ENCODE measurements at places on chromosomes 7 and 10. TPM values are rescaled to one million over a fixed set of nuclear protein-coding genes. Genes with fewer than 3 reads are reported as not detected.

GRCh38 chr7:70325509-70326101, 727.3 kb downstream of the AUTS2 start:
- DNase-seq = no peak

DNA sequence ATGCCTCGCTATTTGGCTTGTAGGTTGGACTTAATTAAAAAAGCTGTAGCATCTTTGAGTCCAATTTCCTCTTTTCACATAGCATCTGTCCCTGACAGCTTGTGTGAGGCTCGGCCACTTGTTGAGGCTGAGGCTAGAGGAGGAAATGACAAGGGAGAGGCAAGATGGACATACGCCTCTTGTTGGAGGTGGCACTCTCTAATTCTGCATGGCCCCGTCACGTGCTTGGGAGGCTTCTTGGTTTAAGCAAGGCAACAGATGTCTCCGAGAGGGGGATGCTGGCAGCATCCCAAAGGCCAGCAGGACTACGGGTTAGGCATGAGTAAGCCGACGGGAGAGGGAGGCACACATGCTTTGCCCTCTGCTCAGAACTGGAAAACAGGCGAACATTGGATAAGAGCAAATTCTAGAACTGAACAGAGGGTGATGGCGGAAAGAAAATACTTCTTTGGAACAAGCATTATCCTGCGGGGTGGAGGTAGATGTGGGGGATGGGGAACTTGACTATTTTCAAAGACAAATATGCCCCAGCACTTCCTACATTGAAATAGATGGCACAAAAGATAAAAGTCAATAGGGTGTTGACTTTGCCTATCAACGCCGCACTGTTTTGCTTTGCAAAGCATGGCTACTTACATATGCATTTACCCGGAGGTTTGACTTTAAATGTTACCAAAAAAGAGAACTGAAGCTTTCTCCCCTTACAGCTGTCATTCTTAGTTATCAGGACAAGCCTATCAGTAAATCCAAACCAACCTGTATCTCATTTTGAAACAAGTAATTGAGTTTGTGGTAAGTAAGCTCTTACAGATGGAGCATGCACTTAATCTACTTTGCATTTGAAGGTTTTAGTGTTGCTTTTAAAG, 94.8 kb downstream of the CHN2 start:
- no peak for DNase-seq

DNA sequence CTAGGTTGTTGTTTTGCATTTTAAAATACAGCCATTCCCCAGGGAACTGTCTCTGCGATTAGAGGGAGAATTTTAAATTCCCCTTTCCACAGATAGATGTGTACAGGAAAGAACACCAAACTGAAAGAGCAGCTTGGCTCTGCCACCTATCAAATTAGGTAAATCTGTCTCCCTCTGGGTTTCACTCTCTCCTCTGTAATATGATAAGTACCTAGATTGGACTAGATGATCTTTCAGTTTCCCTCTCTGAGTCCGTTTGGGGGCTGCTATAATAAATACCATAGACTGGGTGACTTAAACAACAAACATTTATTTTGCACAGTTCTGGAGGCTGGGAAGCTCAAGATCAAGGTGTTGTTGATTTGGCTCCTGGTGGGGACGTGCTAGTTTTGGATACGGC, 186.0 kb downstream of the KIF20B start:
- no peak for DNase-seq

GRCh38 chr7:23467806-23468525, 2.3 kb downstream of the IGF2BP3 start:
- peak; percentile 61 for DNase-seq

DNA sequence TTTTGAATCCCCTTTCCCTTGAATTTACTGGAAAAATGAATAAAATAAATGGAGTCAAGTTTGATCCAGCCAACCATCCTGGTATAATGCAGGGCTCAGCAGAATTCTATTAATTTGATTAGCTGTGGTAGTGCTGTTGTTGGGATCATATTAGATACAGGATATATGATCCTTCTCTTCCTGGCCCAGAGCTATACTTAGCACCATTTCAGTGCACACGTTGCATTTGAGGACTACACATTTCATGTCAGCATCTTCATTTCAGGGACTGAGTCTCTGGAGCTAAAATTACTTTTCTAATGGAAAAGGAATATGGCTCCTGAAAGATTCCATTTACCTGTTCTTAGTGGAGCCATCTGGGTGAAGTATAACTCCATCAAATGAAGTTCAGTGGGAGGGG, 240.3 kb downstream of the BMPER start:
- DNase-seq = no peak

DNA sequence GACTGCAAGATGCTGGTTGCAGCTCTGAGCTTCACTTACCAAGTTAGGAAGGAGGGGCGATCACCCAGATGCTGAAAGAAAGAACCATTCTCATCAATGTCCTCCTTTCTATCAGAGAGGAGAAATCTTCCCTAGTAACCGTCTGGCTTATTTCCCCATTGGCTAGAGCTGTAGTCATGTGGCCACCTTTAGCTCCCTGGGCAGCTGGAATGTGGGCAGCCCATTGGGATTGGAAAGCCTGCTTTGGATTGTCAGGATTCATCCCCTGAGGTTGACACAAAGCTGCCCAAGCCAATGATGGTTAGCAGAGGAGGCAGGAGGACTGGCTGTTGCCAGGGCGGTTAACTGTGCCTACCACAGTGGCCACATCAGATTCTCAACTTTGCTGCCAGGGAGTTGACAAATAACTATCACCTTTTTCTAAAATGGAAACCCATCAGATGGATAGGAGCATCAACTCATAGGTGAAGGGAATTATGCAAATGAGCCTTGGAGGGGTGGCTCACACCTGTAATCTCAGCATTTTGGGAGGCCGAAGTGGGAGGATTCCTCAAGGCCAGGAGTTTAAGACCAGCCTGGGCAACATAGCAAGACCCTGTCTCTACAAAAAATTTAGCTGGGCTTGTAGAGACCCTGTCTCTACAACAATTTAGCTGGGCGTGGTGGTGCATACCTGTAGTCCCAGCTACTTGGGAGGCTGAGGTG, 206.4 kb upstream of the GALNT17 start:
- no peak for DNase-seq

DNA sequence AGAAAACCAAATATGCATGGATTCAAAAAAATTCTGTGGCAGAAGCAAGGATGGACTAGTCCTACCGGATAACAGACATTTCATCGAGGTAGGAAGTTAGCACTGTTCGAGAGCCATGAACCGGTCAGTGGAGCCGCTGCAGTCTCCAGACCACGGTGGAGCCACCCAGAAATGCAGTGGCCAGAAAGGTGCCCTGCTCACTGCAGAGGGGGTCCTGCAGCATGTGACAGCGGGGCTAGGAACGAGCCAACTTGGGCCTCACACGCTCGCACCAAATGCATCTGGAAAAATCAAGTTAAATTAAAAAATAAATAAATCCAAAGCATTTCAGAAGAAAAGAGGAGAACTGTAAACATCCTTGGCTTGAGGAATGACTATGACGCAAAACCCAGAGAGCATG, 13.1 kb upstream of the CFAP46 start:
- DNase-seq = no peak

DNA sequence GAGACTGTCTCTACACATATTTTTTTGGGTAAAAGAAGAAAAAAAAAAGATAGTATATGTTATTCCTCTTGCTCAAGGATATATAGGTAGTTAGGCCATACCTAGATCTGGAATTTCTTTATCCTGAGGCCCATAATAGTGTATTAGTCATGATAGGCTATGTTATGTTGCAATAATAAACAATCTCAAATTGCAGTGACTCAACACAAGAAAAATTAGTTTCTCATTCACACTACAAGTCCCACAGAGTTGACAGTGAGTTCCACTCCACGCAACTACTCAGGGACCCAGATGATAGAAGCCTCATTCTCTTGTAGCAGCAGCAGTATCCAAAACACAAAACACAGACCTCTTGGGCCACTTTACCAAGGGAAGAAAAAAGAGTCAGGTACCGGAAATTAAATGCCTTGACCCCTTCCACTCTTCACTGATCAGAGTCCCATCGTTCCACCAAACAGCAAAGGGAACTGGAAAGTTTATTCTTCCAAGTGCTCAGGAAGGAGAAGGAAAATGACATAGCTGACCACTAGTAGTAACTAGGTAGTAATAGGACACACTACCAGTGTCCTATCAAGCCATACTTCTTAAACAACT, 7.4 kb upstream of the C10orf67 start:
- DNase-seq = no peak

GRCh38 chr10:29030900-29031299, 258.0 kb upstream of the LYZL1 start:
- DNase-seq = no peak

DNA sequence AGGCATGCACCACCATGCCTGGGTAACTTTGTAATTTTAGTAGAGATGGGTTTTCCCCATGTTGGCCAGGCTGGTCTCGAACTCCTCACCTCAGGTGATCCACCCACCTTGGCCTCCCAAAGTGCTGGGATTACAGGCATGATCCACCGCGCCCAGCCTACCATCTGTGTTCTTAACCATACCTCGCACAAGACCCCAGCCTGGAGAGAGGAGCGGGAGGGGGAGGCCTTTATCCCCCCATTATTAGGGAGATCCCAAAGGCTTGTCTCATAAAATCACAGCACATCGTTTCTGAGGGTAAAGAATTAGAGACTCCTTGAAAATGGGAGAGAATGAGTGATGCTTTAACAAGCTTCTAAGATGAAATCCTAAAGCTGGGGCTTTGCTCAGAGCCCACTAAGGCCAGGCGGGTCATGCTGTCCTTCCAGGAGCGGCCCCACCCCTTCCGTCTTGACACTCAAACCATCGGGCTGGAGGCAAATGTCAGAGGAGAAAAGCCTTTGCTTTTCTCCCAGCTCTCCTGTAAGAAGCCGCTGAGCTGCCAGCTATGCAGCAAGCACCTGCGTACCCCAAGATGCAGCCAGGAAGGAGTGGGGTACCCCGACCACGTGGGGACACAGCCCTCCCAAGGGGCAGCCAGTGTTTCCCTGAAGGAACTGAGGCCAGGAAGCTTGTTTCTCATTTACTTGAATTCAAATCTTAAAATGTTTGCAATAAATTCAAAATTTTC, 339.7 kb downstream of the PTPRN2 start:
- DNase-seq = no peak

DNA sequence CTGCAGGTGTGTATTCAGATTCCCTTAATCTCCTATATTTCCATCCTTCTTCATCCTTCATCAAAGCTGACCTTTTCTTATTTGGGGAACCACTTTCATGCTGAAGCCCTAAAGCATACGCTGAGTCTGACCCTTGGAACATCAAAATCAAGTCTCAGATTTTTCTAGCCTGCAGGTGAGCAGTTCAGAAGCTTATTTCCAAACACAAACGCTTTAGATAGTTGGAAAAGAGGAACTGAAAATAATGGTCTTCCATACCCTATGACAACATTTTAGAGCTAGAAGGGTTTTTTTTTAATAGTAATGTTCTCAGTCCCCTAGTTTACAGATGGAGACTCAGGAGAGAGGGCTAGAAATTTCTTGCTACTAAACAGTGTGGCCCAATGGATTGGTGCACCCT, 1.6 kb upstream of the AGK start:
- DNase-seq = no peak

DNA sequence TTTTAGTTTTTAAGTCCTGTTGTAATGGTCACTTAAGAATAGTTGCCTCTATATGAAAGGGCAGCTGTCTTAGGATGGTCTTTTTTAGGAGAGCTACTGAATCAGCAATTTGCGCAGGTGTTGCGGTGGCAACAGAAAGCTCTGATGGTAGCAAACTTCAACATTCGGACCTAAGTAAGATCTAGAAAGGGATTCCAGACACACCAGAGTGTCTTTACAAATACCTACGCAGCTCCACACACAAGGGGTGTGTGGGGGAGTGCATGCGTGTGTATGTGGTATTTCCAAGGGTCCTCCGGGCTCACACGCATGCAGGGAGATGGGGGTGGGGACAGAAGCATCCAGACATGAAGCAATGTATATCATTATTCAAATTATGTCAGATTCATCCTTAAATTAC, 438.6 kb upstream of the MGMT start:
- no peak for DNase-seq

- peak; percentile 52 for DNase-seq
Observed at GRCh38 chr10:84537447-84537931, 209.1 kb downstream of the CCSER2 start.

- DNase-seq = no peak
Observed at GRCh38 chr7:45662018-45662417, 87.8 kb downstream of the ADCY1 start.

DNA sequence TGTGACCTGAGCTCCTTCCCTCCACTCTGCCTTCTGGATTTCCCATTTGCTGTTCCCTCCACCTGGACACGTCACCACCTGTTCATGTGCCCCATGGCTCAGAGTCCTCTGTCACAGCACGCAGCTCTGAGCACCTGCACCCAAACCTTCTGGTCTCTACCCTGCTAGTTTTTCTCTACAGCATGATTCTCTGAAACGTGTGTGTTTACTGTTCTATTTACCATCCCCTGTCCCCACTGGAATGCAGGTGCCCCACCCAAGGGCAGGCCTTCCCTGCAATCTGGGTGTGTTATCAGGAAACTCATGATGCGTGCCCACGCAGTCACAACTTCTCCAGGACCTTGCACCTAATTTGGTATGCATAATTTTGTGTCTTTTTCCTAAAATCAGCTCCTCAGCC, 284.4 kb upstream of the IGFBP3 start:
- DNase-seq = no peak

DNA sequence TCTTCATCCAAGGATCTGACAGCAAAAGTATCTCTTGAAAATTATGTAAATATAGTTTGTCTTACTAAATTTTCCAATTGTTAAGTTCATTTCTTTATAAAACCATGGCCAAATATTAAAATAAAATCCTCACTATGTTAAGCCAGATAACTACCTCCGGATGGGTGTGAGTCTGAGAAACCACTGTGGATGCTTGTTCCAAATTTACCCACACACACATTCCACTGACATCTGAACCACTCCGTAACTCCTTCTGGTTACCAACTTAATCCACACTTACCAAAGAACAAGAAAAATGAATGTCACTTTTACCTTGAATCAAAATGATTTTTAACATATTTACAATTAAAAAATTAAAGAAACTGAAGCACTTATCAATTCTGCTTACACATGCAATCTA, 19.7 kb downstream of the CYTH3 start:
- DNase-seq = no peak

GRCh38 chr10:105291571-105291970, 650.5 kb downstream of the SORCS3 start:
- DNase-seq = no peak

- no peak for DNase-seq
Observed at GRCh38 chr7:32115831-32116230, 45.6 kb upstream of the PDE1C start.

GRCh38 chr7:135151533-135151932, 3.7 kb downstream of the TMEM140 start:
- no peak for DNase-seq

The XRCC2 gene
- total RNA-seq = 17.2 TPM

The OR13A1 gene
- total RNA-seq = not detected

The KAZALD1 gene
- total RNA-seq = 0.72 TPM

The KCNIP2 gene
- 3.1 TPM for total RNA-seq

The PNLIPRP3 gene
- not detected for total RNA-seq

The TAS2R4 gene
- total RNA-seq = 0.54 TPM

The EBF3 gene
- not detected for total RNA-seq

The TMEM236 gene
- 0.11 TPM for total RNA-seq

The CCL24 gene
- not detected for total RNA-seq

The SPDYE9 gene
- total RNA-seq = not detected
